Stimulated activated CD4-positive, alpha-beta T cell treated with anti-CD3 and anti-CD28 coated beads, Interleukin-15, amount 100 ng/mL, for 48 hours (primary cell): ENCODE measurements at places on chromosomes 5 and 9.

- no peak for DNase-seq
Observed at GRCh38 chr9:24652181-24652580, 106.5 kb upstream of the IZUMO3 start.

GRCh38 chr5:178199581-178200434 is 4.5 kb upstream of the HNRNPAB start:
- no peak for DNase-seq

- DNase-seq: no peak
Observed at GRCh38 chr9:83927591-83927990, 6.4 kb upstream of the KIF27 start.

DNA sequence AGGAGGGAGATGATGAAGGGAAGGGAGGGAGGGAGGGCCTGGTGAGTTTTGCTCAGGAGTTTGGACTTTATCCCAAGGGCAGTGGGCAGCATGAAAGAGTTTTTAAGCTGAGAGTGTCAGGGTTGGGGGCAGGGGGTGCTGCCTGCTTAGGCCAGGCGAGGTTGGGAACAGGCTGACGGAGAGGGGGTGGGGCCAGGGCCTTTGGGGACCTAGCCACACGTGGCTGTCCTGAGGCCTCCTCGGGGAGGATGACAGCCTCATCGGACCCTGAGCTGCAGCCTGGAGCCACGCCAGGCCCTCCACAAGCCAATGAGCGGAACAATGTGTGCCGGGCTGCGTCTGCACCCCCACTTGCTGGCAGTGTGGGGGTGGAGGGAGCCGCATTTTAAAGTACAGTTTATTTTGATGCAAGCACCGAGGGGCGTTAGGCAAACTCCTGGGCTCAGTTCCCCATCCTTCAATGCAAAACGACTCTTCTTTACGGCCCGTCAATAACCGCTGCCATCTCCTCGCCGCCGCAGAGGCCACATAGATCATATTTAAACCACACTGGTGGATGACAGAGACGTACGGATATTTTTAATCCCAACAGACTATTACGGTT is 5.3 kb upstream of the RXRA start:
- no peak for DNase-seq

GRCh38 chr9:89743216-89743572 is 138.4 kb downstream of the GADD45G start:
- DNase-seq: no peak
